IgD-negative memory B cell (primary cell): ENCODE measurements at places on chromosomes 13 and 19. TPM values are rescaled to one million over a fixed set of nuclear protein-coding genes. Genes with fewer than 3 reads are reported as not detected.

The LRFN3 gene
- polyA plus RNA-seq, result 0.15 TPM

The SLC10A2 gene
- not detected for polyA plus RNA-seq

The GJB2 gene
- polyA plus RNA-seq, result not detected

The HIPK4 gene
- polyA plus RNA-seq, result 0.11 TPM

The CGB2 gene
- not detected for polyA plus RNA-seq

The ACTMAP gene
- 4.9 TPM for polyA plus RNA-seq

The ZNF20 gene
- 1.9 TPM for polyA plus RNA-seq

The ANGPTL4 gene
- not detected for polyA plus RNA-seq

The ZNF225 gene
- polyA plus RNA-seq, result 1.9 TPM

The SIGLECL1 gene
- polyA plus RNA-seq, result not detected

The STAP2 gene
- polyA plus RNA-seq, result not detected

The NALCN gene
- polyA plus RNA-seq, result not detected

The NANOS3 gene
- polyA plus RNA-seq, result not detected

The CGB8 gene
- not detected for polyA plus RNA-seq

The IGFL2 gene
- polyA plus RNA-seq, result not detected

The CEACAM7 gene
- polyA plus RNA-seq, result not detected

The GNG7 gene
- 74.6 TPM for polyA plus RNA-seq

The TDRD12 gene
- polyA plus RNA-seq, result not detected

The COG3 gene
- 29.6 TPM for polyA plus RNA-seq

The C2CD4C gene
- polyA plus RNA-seq, result not detected

The KLHL1 gene
- polyA plus RNA-seq, result not detected

The SIGLEC14 gene
- 15.0 TPM for polyA plus RNA-seq

The CCDC61 gene
- polyA plus RNA-seq, result 8.7 TPM

The FCAR gene
- 0.15 TPM for polyA plus RNA-seq

The NKPD1 gene
- not detected for polyA plus RNA-seq

The ZSCAN4 gene
- polyA plus RNA-seq, result not detected

The KLHL26 gene
- polyA plus RNA-seq, result 3.2 TPM

The SPACA4 gene
- not detected for polyA plus RNA-seq

The ZIC5 gene
- not detected for polyA plus RNA-seq

The ZNF784 gene
- polyA plus RNA-seq, result 2.4 TPM

The KIR3DL1 gene
- polyA plus RNA-seq, result 1.1 TPM

The ZNF723 gene
- polyA plus RNA-seq, result not detected

The ZGLP1 gene
- polyA plus RNA-seq, result 2.6 TPM

The TMEM221 gene
- not detected for polyA plus RNA-seq

The TARM1 gene
- not detected for polyA plus RNA-seq

The FREM2 gene
- polyA plus RNA-seq, result not detected

The USHBP1 gene
- not detected for polyA plus RNA-seq

The TRIM13 gene
- polyA plus RNA-seq, result 27.6 TPM

The GFY gene
- polyA plus RNA-seq, result not detected

The RGL3 gene
- 2.4 TPM for polyA plus RNA-seq

The HMG20B gene
- 49.3 TPM for polyA plus RNA-seq

The ATP8B3 gene
- 1.2 TPM for polyA plus RNA-seq

The PSG3 gene
- polyA plus RNA-seq, result not detected

The RNF225 gene
- not detected for polyA plus RNA-seq

The SLITRK5 gene
- not detected for polyA plus RNA-seq

The SBNO2 gene
- polyA plus RNA-seq, result 2.1 TPM

The CCL25 gene
- 1.2 TPM for polyA plus RNA-seq
